NCI-H1417 (cell line): ENCODE measurements at places on chromosomes 3 and 15.

GRCh38 chr3:128949158-128949557 lies 44.7 kb downstream of the CFAP92 start:
- DNase-seq = no peak

GRCh38 chr3:45435961-45436360 lies 47.6 kb downstream of the LARS2 start:
- DNase-seq = no peak

GRCh38 chr15:40904552-40905201 lies 10.4 kb downstream of the VPS18 start:
- no peak for DNase-seq

- DNase-seq = peak; percentile 29
Measured at GRCh38 chr15:33737687-33738601, 230.4 kb upstream of the CHRM5 start.

DNA sequence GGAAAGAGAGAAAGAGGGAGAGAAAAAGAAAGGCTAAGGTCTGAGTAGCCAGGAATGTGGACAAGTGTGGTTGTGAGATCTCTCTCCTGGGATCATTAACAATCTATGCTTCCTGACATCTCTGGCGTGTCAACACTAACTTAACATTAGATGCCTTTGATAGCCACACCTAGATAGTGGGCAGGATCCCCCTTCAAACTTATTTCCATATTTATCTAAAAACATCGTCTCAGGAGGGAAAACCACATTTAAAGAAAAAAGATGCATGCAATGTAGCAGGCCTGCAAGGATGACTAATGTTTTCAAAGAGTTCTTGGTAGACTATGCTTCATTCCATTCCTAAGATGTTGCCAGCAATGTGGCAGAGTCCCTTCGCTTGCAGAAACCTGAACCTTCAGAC lies 80.9 kb downstream of the MLH1 start:
- no peak for DNase-seq

- no peak for DNase-seq
Measured at GRCh38 chr15:41286665-41287333, 45.6 kb downstream of the OIP5 start.

DNA sequence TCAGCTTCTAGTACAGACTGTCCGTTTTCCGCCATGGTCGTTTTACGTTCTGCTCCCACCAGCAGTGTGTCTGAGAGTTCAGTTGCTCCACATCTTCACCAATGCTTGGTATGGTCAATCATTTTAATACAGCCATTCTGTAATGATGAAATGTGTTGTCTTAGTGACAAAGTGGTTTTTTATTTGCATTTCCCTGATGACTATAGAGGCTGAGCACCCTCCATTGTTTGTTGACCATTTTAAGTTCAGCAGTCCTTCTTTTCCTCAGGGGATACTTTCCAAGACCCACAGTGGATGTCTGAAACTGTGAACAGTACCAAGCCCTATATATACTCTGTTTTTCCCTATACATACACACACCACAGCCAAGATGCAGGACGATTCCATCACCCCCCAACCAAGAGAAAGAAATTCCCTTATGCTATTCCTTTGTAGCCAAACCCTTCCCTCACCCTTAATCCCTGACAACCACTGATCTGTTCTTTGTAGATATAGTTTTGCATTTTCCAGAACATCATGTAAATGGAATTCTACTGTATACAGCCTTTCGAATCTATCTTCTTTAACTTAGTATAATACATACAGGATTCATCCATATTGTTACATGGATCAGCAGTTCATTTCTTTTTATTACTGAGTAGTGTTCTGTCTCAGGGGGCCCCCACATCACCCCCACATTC lies 55.9 kb downstream of the C3orf20 start:
- no peak for DNase-seq

- no peak for DNase-seq
Measured at GRCh38 chr3:24608701-24609390, 114.2 kb upstream of the THRB start.

- DNase-seq = no peak
Measured at GRCh38 chr15:49831206-49831965, 210.5 kb downstream of the DTWD1 start.

DNA sequence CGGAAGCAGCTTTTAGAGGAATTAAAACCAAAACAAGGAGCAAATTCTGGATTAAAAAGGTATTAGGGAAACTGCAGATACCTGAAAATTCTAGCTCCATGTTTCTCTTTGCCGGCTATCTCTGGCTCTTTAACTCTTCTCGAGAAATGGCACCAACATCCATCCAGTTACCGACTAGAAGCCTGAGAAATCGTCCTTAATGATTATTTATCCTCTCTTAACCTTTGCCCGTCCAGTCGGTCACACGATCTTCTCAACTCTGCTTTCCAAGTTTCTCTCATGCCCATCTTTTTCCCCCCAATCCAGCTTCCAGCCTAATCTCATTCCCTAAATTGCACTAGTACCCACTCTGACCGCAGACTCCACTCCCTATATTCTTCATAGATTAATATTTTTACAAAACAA lies 596 bp upstream of the SGO1 start:
- DNase-seq = no peak

DNA sequence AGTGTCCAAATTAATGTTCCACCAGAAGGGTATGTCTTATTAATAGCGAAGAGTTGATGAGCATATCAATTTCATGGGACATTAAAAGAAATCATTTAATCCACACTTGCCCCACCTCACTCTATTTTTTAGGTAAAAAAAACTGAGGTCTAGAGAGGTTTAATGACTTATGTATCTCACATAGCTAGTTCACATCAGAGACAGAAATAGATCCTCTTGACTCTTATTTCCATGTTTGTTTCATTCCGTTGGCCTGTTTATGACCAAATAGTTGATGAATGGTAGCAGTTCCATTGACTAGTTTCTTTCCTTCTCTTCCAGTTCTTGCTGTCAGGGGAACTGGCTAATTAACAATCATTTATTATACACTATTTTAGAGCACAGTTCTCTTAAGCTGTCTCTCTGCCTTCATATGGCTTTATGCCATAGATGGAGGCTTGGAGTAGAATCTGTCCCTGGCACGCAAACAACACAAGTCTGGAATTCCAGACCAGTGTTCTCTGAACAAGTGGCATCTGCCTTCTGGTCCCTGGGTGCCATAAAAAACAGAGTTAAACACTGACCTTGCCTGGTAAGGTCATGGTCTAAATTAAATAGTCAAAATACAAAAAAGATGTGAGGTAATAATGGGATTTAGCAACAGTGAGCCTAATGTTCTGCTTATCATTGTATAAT lies 220.0 kb upstream of the CGNL1 start:
- peak; percentile 11 for DNase-seq

GRCh38 chr3:142866841-142867631 lies 21.8 kb downstream of the PCOLCE2 start:
- DNase-seq = peak; percentile 84

GRCh38 chr3:68973639-68974038 lies 39.8 kb downstream of the EOGT start:
- no peak for DNase-seq

DNA sequence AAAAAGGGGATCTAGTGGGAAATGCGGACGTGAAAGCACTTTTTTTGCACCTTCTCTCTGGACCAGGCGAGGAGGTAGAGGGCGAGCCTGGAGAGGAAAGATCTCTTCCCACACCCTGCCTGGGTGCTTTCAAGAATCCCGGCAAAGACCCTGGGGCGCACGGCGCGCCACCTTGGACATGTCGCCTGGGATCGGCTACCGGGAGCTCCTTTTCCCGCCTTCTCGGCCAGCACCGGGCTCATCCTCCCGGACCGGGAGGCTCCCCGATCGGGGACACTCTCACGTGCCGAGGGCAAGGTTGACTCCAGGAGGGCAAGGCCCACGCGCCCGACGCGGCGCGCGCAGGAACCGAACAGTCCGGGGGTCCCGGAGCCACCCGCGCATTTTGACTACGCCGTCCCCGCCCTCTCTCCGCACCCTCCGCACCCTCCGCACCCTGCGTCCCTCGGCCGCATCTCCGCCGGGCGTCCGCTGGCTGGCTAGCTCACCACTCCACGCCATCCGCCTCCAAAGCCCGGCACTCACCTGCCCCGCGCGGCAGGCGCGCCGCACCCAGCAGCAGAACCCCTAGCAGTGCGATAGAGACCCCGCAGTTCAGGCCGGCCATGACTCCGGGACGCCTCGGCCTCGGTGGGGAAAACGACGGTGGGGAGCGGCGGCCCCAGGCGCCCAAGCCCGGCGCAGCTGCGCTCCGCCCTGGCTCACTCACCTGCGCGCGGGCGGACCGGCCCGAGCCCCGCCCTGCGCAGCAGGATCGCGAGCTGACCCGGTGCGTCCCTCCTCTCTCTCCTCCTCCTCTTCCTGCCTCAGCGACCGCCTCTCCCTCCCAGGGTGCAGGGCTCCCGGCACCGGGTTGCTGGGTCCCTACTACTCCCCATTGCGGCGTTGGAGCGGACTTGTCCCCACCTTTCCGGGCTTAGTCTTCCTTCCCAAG lies at the start of gene CDCP1:
Gene CDCP1, minus strand, starts transcription at position 698 of the 934 bp plus-strand sequence. Its CDS starts 91 bp downstream, at position 607.
- peak; percentile 43 for DNase-seq

- DNase-seq = no peak
Measured at GRCh38 chr3:65950340-65951326, 88.1 kb downstream of the MAGI1 start.

GRCh38 chr15:40768521-40769273 lies 1.1 kb upstream of the C15orf62 start:
- no peak for DNase-seq

DNA sequence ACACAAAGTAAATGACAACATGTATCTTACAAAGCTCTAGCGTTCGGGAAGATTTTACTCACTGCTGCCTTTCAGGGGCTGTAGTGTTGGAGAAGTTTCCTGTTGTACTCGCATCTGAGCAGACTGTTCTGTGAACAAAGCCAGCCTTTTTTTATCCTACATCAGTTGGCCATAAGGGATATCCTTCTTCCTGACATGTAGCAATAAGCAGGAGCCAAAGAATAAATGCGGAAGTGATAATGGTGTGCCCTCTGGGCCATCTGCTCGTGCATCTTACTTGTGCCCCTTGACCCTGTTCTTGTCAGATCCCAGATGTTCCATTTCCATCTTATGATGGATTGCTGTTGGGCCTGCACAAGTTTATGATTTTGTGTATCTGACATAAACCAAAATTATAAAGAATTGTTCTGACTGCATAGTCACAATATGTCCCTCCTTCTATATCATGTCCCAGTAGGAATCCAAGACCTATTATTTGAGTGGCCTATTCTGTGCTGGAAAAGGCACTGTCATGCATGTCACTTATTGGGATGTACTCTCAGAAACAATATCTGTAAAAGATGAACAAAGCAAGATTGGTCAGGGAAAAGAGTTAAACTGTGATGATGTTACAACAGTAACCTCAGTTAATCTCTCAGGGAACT lies 631.3 kb downstream of the NSUN3 start:
- no peak for DNase-seq

DNA sequence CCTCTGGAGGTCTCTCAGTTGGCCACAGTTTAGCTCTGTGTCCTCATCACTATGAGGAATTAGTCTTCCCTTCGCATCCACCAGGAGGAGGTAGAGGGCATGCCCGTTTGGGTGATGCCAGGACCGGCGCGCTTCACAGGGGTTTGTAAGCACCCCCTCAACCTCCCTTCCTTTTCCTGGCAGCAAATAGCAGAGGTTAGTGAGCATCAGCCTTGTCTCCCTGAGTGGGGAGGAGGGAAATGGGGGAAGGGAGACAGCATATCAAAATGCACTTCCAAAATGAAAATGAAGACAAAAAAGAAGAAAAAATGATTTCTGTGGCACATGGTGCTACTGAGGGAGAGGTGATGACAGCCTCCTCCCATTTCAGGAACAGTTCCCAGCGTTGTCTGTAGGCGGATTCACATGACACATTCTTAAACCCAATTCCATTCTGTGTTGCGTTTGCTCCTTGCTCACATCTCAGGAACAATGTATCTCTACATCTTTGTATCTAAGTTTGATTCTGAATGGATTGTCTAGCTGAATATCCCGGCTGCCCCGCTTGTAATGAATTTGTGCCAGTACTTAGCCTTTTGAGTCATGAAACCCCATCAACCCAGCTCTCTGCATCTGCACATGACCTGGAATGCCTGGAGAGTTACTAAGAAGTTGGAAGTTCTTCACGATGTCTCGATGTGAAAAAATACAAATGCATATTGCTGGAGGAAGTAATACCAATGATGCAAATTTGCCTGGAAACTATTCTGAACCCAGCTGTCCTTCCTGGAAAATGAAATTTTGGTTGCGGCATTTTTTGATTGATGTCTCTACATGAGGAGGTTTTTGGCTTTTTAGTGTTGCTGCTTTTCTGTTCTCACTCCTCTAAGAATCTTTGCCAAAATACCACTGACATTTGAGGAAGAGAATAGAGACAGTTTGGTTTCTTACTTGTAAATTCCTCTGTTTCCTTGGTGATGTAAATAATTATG lies 45.2 kb downstream of the TYRO3 start:
- peak; percentile 75 for DNase-seq

DNA sequence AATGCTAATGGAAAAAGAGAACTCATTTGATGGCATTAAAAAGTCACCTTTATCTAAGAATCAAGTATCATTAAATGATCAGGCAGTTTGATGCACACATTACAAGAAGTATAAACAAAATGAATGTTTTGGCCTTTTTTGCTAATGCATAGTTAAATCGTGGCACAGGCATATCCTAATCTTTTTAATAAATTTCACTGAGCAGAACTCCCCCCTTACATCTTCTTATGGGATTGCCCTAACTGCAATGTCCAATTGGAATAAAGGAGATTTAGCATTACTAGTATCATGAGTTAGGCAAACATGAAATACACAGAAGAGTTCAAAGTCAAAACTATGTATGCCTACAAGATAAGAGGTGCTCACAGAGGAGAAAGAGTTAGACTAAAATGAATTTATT lies 32.7 kb downstream of the USF3 start:
- DNase-seq = no peak

DNA sequence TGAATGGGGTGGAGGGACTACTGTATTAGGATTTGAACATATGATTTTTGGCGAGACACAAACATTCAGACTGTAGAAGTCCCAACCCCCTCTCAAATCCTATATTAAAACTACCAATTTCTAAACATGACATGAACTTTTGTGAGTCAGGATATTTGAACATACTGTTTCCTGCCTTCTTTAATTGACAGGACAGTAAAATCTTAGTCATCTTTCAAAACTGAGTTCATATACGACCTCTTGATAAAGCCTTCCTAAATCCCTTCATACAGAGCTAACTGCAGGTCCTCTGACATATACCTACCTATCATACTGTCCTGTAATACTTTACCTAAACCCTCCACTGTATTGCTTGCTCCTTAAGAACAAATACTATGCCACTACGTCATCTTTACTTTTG lies 23.5 kb downstream of the ALDH1A2 start:
- DNase-seq = no peak

GRCh38 chr3:57009367-57009766 lies 51.1 kb upstream of the SPATA12 start:
- no peak for DNase-seq

GRCh38 chr15:63339006-63339766 lies 42.5 kb downstream of the CA12 start:
- no peak for DNase-seq
